ENCODE measurements at places on chromosomes 5 and 9. TPM values are rescaled to one million over a fixed set of nuclear protein-coding genes. Genes with fewer than 3 reads are reported as not detected.

GRIA1 gene
- not detected for total RNA-seq

DNA sequence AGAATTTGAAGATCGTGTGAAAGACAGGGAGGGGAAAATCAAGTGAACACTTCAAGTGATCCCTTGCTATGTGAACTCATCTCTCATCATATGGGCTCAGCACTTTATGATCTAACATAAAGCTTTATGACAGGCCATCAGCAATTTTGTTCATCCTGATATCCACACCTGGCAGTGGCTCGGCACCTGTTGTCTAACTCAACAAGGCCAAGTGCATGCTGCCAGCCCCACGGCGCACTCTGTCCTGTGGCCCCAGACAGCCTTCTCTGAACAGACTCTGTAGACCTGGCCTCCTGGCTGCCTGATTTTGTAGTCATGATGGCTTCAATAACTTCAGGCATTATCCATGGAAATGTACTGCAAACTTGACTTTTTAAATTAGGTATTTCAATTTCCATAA lies 106.3 kb downstream of the MEF2C start:
- no peak for DNase-seq

- no peak for DNase-seq
These were observed 90.1 kb downstream of the DRD1 start for GRCh38 chr5:175353926-175354325.

ANXA1 gene
- total RNA-seq = 175 TPM

DNA sequence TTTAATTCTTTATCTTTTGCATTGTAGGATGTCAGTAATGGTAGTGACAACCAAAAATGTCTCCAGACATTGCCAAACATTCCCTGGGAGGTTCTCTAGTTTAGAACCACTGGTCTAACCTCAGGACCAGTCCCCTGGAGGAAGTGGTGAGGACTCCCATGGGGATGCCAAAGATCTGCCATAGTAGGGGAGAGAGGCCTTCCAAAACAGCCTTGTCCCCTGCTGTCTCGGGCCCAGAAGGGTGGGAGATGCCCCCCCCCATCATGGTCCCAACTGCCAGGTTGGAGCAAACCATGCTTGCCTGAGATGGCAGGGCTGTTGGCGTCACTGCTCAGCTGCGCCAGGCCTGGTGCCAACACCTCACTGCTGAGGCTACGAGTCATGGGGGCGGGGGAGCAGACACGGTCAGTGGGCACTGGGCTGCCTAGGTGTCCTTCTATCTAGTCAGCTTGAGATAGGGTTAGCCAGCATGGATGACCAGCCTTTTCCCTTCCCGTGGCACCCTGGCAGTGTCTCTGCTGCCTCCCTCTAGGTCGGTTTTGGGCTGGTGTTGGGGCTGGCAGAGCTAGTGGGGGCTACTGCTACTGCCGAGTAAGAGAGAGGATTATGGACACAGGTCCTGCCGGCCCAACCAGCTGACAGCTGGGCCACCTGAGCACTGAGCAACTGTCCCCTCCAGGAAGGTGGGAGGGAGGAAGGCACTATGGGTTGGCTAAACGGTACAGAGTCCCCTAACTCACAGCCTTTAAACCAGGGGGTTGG lies 8.3 kb upstream of the CXXC5 start:
- DNase-seq = no peak

PCDHB13 gene
- total RNA-seq = 6.2 TPM

DNA sequence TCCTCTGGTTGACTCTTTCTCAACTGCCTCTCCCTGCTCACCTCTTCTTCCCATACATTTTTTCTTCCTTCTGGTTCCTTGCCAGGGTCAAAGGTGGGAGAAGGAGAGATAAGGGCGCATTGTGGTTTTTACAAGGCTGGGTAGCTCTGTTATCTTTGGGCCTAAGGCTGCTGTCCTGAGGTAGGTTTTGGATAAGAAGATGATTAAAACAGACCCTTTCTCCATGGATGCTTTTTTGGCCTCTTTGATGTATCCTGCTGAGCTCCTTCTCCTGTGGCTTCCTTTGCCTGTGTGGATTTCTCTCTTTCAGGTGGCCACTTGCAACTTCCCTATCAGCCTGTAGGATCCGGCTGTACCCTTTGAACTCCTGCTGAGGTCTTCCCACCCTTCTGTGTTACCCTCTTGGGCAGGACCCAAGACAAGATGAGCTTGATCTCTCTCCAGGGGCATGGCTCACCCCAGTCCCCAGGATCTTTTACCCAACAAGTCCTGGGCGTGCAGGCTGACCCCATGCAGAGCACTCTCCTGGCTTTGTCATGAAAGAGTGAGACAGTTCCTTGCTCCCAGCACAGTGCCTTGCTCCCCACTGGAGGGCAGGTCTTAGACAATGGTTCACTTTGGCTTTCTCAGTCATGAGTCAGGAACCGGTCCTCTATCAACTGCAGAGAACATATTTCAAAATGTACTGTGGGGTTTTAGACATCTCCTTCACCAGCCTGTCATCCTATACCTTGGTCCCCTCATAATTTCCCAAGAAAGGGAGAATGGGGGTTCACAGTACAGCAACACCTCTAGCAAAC lies 197.9 kb downstream of the TLE4 start:
- DNase-seq = no peak

DNA sequence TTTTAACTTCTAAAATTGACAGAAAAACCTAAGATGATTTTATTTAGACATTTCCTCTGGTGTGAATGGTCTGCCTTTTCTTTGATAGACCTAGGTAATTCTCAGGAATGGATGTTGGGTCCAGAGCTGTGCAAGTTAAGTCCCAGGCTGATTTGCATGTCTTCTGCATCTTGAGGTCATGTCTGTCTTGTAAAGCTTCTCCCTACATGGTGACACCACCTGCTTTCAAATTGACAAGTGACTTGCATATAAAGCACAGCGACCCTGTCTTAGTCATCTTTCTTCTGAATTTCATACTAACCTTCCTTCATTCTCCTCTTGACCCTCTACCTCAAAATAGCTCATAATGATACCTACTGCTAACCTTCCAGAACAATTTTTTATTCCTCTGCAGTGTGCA lies 29.2 kb downstream of the OSTF1 start:
- DNase-seq = no peak

DNA sequence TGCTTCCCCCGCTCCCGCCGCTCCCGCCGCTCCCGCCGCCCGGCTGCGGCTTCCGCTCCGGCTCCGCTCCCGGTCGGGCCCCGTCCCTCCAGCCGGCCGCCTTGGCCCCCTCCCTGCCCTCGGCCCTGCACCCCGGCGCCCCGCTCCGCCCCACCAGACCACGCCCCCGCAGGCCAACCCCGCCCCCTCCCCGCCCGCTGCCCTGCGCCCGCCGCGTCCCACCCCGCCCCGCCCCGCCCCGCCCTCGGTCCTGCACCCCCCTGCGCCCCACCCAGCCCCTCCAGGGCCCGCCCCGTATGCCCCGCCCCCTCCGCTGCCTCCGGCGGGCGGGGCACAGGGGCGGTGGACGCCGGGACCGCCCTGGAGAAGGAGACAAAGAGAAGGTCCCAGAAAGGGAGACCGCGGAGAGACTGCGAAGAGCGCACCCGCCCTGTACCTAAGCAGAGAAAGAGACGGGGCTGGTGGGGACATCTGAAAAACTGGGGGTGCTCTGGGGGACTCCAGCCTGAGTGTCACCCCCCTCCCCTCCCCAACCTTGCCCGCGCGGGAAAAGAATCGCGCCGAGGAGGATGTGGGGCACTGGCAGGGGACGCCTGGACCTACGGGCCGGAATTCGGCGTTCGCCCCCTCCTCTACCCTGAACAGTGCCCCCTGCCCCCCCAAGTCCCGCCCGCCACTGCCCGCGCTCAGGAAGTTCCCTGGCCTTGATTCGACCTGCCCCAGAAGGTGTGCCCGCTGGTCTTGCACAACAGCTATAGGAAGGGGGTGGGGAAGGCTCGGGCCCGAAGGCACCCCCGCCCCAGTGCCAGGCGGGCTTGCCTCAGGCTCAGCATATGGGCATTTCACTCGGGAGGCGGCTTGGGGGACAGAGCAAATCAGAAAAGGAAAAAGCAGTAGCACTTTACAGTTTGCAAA lies 42.8 kb upstream of the STXBP1 start:
- peak; percentile 90 for DNase-seq

ENHO gene
- 0.36 TPM for total RNA-seq

SPZ1 gene
- not detected for total RNA-seq
